Ecto neural progenitor cell (in vitro differentiated cells): ENCODE measurements at places on chromosomes 16 and 17.

DNA sequence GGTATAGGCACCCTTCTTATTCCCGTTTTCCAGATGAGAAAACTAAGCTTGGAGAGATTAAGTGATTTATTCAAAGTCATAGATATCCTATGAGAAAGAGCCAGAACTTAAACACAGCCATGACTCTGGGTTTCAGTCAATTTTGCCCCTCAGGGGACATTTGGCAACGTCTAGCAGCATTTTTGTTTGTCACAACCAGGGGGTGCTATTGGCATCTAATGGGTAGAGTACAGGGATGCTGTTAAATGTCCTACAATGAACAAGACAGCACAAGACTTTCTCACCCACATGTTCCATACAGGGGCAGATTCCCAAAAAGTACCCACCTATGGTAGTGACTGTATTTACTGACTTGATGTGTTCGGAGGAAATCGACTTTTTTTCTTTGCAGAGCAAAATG, 4.8 kb upstream of the SHISA9 start:
- DNase-seq = no peak

- no peak for DNase-seq
Measured at GRCh38 chr17:32124985-32125847, 17.1 kb upstream of the RHOT1 start.

DNA sequence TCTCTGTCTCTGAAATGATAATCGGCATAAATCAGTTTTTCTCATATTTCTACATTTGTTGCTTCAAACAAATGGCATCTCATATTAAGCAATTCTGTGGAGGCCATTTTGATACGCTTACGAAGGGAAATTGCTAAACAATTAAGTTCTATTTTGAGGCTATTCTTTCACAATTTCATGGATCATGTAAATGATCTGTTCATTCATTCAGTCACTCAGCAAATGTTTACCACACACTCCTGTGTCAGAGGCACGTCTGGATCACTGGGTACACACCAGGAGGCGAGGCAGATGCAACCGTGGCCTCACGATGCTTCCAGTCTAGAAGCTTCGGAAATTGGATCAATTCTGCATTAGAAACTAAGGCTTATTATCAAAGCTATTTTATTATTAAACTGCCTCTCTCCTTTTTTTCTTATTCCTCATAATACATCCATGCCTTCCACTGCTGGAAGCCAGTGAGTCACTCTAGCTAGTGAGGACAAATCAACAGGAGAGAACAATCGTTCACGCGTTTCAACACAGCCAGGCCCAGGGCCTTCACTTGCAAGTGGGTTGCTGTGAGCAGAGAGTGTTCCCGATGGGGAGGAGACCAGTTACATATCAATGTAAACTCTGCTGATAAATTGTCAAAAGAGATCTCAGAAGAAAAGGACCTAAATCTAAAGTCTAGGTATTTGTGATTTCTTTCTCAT, 11.3 kb upstream of the SLC39A11 start:
- DNase-seq = no peak

GRCh38 chr17:14317383-14317782, 16.5 kb downstream of the HS3ST3B1 start:
- DNase-seq = no peak

DNA sequence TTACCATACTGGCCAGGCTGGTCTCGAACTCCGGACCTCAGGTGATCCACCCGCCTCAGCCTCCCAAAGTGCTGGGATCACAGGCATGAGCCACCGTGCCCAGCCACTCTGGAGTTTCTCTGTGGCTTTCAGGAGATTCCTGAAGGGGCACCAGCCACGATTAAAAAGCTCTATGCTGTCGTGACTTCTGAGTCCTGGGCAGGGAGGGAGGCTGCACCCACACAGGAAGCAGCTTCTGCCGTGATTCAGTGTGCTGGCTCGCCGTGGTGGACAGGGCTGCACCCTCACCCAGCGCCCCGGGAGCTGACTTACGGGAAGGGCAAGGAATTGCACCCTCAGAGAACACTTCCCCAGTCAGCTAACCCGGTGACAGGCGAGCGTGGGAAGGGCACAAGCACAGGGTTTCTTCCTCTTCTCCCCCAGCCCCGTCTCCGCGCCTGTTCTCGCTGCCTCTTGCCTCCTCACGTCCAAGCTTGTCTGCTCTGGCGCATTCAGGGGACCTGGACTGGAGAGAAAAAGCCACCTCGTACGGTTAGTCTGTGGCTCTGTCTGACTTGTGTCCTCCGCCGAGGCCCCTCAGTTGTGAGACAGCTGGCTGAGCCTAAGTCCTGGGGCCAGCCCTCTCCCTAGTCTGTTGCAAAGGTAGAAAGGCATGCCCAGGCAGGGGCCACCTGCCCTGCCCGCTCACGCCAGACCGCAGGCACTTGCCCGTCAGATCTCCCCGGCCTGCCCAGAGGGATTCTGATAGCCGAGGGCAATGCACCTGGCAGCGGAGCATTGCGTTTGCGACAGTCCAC, 145.0 kb downstream of the SEC14L1 start:
- no peak for DNase-seq

DNA sequence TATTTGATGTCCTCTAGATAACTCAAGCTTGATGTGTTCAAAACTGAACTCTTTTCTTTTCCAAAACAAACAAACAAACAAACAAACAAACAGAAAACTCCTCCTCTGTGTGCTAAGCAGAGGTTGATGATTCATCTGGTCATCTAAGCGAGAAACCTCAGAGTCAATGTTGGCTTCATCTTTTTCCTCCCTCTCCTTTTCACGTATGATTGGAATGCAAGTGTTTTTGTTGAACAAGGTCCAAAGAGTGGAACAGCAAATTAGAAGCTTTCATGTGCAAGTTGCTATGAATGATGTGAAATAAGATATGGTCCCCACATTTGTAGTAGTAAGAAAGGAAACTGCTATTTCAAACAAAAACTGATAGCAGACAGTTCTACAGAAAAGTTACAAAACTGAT, 52.5 kb downstream of the TBX4 start:
- DNase-seq = no peak
